ENCODE measurements at places on chromosomes 4 and X. TPM values are rescaled to one million over a fixed set of nuclear protein-coding genes. Genes with fewer than 3 reads are reported as not detected.

The SSX3 gene
- not detected for total RNA-seq

The UCP1 gene
- not detected for total RNA-seq

The PRSS12 gene
- 54.9 TPM for total RNA-seq

The CXorf38 gene
- 10.6 TPM for total RNA-seq

All from occipital lobe (tissue), 3 donors.